ENCODE measurements at places on chromosomes 12 and 14.

DNA sequence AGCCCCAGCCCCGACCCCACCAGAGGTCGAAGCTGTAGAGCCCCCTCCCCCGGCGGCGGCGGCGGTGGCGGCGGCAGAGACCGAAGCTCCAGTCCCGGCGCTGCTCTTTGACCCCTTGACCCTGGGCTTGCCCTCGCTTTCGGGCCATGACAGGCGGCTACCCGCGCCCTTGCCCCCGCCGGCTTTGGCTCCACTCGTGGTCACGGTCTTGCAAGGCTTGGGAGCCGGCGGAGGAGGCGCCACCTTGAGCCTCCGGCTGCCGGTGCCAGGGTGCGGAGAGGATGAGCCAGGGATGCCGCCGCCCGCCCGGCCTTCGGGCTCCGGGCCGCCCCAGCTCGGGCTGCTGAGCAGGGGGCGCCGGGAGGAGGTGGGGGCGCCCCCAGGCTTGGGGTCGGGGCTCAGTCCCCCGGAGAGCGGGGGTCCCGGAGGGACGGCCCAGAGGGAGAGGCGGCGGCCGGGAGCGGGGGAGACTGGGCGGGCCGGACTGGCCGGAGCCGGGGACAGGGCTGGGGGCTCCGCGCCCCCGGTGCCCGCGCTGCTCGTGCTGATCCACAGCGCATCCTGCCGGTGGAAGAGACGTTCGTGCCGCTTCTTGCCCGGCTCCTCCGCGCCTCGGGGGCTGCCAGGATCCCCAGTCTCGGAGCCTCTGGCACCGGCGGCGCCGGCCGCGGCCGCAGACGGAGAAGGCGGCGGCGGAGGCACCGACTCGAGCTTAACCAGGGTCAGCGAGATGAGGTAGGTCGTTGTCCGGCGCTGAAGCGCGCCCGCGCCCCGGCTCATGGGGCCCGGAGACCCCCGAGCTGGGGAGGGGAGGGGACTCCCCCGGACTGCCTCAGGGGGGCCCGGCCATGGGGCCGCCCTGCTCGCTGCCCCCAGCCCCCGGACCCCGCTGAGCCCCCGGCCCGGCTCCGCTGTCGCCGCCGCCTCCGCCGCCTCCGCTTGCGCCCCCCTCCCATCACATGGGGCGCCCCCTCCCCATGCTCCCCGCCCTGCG is 778 bp downstream of the AGAP2 start:
- no peak for DNase-seq

DNA sequence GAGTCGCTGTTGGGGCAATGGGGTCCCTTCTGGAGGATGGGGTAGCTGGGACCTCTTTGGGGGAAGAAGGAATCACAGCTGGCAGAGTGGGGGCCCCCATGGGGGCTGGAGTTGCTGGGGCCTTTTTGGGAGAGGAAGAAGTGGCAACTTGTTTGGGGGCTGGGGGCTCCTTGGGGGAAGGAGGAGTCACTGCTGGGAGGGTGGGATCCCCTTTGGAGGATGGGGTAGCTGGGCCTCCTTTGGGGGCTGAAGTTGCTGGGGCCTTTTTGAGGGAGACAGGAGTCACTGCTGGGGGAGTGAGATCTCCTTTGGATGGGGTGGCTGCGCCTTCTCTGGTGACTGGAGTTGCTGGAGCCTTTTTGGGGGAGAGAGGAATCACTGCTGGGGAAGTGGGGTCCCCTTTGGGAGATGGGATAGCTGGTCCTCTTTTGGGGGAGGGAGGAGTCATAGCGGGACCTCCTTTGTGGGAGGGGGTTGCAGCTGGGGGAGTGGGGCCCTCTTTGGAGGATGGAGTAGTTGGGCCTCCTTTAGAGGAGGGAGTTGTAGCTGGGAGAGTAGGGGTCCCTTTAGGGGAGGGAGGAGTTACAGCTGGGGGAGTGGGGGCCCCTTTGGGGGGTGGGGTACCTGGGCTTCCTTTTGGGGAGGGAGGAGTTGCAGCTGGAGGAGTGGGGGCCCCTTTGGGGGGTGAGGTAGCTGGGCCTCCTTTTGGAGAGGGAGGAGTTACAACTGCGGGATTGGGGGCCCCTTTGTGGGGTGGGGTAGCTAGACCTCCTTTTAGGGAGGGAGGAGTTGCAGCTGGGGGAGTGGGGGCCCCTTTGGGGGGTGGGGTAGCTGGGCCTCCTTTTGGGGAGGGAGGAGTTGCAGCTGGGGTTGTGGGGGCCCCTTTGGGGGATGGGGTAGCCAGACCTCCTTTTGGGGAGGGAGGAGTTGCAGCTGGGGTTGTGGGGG is 7.9 kb downstream of the NACA start:
- DNase-seq, result no peak

GRCh38 chr12:41439801-41440200 is 251.7 kb downstream of the PDZRN4 start:
- no peak for DNase-seq

- DNase-seq, result no peak
Measured at GRCh38 chr12:76852106-76852505, 26.7 kb downstream of the CSRP2 start.

DNA sequence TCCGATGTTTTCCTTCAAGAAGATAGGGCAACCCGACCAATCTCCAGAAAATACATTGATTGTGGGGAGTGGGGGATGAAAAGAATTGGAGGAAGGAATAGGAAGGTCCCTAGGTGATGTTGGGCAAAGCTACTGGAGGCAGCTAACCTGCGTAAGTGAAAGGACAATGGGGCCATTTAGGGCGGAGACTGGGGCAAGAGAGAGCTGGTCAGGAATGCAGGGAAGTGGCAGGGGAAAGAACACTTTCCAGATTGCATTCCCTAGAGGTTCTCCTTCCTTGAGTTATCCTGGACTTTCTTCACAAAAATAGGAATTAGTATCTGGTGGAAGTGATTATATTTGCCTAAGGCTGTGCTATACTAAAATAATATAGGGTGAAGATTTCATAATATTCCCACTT is 151.8 kb upstream of the HMGA2 start:
- no peak for DNase-seq

DNA sequence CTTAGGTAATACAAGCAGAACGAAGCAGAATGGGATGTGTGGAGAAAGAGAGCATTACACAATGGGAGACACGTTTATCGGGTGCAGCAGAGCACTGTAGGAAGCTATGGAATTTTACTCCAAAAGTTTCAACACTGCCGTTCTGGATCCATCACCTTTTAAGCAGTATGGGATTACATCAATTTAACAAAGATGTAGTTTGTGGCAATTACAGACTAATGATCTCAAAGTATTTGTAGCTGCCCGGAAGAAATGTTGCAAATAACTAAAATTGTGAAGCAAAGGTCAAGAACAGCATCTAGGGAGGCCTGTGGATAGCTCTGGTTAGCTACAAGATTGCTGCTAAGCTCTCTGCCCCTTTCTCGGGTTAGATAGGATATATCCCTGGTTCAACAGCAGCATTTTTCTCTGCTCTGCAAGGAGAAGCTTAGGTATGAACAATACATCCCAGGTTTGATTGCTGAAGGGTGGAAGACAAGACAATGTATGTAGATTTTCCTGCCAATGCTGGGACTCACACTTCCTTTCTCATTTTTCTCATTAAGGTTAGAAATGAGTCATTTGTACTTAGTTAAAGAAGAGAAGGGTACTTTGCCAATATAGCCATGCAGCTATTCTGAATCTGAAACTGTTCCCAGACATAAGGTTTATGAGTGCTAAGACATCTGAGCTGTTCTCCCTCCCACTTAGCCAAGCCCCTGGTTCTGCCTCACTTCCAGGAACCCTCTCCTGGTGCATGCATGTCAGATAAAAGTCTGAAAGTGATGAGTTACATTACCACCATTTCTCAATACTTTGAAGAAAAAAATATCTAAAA is 75.0 kb upstream of the HIF1A start:
- DNase-seq, result no peak

- DNase-seq, result no peak
Measured at GRCh38 chr12:89117448-89118034, 234.8 kb downstream of the DUSP6 start.

- DNase-seq, result no peak
Measured at GRCh38 chr12:52825961-52826360, 8.2 kb downstream of the KRT79 start.

DNA sequence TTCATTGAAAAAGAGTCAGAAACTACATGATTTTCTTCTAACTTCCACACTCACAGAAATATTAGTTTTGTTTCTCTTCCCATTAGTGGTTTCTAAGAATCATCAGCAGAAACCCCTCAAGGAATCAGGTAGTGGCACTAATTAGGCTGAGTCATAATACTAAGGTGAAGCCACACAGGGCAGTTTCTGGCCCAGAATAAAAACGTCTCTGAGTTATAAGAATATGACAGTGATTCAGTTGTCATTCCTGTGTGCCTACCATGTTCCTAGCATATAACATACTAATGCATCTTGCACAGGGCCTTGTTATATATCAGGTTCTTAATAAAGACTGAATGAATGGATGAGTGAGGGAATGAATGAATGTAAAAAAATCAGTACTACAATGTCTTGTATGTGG is 206.0 kb upstream of the PLEKHG7 start:
- DNase-seq, result no peak

DNA sequence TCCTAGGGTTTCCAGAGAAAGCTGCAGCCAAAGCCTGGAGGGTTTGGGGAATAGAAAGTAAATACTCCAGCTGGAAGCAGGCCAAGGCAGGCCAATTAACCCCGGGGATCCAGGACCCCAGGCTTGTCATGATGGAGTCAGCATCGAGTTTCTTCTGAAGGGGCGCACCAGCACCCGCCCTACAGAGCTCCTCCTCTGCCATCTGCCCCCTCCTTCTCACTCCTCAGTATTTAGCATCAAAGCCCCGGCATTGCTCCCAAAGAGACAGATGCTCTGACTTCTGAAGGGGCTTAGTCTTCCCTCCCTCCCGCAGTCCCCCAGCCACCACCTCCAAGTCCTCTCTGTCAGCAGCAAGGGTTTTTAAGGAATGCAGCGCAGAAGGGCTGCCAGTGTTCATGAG is 285.1 kb upstream of the NOS1 start:
- DNase-seq, result no peak
